Choroid plexus epithelial cell (primary cell): ENCODE measurements at places on chromosomes 2 and 18.

DNA sequence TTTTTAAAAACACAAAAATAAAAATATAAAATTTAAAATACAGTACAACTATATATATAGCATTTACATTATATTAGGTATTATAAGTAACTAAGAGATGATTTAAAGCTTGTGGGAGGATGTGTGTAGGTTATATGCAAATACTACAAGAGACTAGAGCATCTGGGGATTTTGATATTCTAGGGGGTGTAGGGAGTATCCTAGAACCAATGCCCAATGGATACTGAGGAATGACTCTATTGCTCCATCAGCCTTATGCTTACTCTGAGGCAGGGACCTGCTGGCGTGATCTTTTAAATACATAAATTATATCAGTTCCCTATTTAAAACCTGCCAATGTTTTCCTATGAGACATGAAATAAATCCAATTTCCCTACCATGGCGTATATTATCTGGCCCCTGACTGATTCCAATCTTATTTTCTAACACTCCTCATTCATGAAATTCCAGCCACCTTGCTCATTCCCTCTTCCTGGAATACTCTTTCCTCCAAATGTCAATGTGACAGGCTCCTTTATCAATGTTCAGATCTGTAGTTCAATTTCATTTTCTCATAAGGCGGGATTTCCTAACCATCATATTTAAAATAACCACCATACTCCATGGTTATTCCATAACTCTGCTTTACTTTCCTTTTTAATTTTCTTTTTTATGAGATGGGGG is 22.2 kb downstream of the SP3 start:
- no peak for DNase-seq

GRCh38 chr2:205680903-205681302 is 1.4 kb upstream of the NRP2 start:
- DNase-seq, result no peak

- no peak for DNase-seq
Measured at GRCh38 chr2:53958443-53958842, 12.3 kb downstream of the PSME4 start.

DNA sequence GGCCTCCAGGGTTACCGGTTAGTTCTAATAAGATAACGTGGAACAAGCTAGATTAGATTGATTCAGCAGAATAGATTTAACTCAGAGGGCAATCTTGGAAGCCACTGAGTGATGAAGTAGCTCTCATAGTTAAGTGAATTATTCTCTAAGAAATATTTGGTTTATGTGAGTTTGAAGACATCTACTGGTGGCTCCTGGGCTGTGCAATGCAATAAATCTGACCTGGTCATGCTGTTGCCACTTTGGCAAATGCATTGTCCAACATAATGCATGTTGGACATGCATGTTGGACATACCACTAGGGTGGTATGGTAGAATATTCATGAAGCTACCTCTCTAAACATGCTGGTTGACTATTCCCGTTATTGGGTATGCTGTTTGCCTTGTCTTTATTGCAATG is 493.7 kb upstream of the VRK2 start:
- DNase-seq, result peak; percentile 3
